ENCODE measurements at places on chromosomes 16 and 17. TPM values are rescaled to one million over a fixed set of nuclear protein-coding genes. Genes with fewer than 3 reads are reported as not detected.
A peak's percentile ranks its signal among the peaks of the same experiment; 100 is the strongest.

DNA sequence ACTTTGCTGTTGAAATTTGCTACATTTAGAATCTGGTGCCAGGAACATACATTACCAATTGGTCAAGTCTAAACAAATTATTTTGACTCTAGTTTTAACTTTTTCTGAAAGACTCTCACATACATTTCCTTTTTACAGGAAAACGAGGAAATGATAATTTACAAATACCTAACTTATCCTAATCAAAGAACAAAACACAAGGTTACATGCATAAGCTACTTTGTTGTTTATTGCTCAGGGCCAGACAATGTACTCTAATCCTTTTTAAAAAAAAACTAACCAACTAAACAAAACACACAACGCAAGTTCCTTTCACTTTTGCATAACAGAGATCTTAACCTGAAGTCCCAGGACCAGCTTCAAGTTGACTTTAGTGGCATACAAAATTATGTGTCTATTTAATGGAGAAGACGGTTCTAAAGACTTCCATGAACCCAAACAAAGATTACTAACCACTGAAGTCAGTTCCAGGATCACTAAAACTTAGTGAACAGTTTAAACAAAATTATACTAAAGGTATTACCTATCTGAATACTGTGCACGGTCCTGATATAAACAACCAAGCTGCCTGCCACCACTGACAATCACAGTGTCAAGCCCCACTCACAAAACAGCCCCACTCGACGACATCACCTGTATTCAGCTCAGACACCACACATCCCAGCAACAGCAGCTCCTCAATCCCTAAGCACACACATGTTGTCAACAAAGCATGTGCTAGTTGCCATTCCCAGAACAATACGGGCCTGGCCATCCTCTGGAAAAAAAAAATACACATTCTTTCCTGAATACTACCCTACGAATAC, 1.9 kb downstream of the ZNF652 start:
- no peak for DNase-seq

DNA sequence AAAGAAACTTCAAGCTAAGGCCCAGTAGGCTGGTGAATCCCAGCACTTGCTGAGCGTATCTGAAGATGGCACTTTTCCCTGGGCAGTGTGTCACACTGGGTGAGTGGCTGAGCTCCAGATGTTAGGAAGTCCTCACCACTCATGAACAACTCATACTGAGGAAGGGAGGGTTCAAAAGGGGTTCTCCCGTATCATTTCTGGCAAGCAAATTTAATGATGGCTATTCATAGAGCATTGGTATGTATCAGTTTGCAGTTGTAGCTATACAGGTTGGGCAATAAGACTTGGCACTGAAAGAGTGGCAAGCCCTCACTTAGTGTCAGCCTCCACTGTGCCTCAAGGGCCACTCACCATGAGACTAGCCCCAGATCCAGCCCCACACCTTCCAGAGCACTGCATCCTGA, 10.7 kb downstream of the GFOD2 start:
- DNase-seq: no peak

DNA sequence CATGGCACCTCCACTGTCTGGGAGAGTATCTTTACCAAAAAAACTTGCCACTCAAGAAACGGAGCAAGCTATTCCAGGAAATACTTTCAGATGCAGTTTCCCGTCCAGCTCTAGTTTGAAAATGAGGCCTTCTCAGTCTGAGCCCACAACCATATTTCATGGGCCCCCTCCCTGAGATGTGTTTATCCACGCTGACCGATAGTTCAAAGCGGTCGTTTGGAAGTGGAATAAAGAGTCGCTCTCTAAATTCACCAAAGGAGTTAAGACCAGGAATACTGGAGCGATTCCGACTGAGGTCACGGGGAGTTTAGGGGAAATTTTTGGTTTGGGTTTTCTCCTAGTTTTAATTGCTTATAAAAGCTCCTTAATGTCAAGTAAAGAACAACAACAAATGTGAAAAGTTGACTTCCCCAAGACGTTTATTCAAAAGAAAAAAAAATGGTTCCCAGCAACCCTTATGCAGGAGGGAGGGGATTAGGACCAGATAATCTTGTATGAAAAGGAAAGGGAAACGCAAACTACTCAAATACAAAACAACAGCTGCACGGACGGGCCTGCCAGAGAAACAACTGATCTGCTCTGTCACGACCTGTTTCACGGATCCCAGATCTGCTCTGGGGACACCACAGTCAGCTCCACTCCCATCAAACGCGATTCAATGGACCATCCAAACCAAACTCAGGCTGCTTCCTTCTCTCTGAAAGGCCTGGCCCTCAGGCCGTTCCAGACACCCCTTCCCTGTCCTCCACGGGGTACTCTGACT, 77.1 kb downstream of the MRM3 start:
- no peak for DNase-seq

The CA5A gene
- not detected for polyA plus RNA-seq

GRCh38 chr16:85051067-85051581, 23.5 kb downstream of the KIAA0513 start:
- DNase-seq: no peak

The PLLP gene
- 7.0 TPM for polyA plus RNA-seq

- no peak for DNase-seq
Measured at GRCh38 chr16:46774743-46775177, 26.6 kb upstream of the MYLK3 start.

- DNase-seq: peak; percentile 68
Measured at GRCh38 chr17:20996724-20997615, 45.8 kb downstream of the USP22 start.

The GPRC5C gene
- 11.0 TPM for polyA plus RNA-seq

GRCh38 chr17:37493249-37494027, 3.7 kb downstream of the DUSP14 start:
- no peak for DNase-seq

DNA sequence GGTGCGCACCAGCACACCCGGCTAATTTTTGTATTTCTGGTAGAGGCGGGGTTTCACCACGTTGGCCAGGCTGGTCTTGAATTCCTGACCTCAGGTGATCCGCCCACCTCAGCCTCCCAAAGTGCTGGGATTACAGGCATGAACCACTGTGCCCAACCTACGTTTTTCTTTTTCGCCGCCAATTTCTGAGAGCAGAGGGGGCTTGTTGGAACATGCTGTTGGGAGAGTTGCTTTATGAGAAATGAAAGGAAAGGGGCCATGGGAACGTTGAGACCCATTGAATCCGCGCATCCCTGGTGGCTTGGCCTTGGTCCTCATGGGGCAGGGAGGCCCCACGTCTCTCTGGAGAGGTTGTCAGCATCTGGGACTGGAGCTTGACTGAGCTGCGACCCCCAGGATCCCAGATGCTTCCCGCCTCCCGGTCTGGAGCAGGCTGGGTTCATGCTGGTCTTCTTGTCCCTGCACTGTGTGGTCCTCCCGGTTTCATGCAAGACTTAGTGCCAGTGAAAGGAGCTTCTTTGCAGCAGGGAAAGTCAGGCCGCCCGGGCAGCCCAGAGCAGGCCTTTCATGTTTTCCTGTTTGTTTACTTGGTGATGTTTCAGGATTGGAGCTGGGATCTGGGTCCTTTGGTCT, 22.8 kb downstream of the CRISPLD2 start:
- DNase-seq: no peak

All from spleen (tissue), 13 donors.